ENCODE measurements at places on chromosomes 4 and X. TPM values are rescaled to one million over a fixed set of nuclear protein-coding genes. Genes with fewer than 3 reads are reported as not detected.
A peak's percentile ranks its signal among the peaks of the same experiment; 100 is the strongest.

- DNase-seq, result no peak
These were observed 487 bp downstream of the HMGB2 start for GRCh38 chr4:173333658-173334084.

- DNase-seq, result no peak
These were observed 174.5 kb downstream of the IL15 start for GRCh38 chr4:141810712-141811375.

DNA sequence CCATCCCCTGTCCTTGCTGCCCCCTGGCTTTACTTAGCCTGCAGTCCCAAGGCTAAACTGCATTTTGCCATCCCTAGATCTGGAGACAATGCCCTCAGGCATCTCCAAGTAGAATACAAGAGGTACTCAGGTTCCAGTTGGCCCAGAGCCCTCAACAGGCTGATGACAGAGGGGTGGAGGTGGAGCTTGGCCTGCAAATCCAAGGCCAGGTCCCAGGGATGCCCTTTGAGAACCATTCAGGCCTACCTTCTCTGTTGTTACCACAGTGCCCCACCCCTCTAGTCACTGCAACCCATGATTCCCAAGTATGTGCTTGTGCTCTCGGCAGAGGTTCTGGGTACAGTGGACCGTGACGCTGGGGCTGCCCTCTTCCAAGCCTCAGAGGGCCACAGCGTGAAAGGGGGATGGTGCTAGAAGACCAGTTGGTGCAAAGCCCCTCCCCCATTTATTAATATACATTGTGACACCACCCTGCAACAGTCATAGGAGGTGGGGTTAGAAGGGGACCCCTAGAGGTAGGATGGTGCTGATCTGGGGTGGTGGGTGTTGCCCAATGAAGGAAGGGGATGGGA is 6.4 kb upstream of the UBA1 start:
- no peak for DNase-seq

- DNase-seq, result no peak
These were observed 21.6 kb upstream of the RXFP1 start for GRCh38 chr4:158500054-158500453.

TSPAN6 gene
- total RNA-seq, result 53.5 TPM

DNA sequence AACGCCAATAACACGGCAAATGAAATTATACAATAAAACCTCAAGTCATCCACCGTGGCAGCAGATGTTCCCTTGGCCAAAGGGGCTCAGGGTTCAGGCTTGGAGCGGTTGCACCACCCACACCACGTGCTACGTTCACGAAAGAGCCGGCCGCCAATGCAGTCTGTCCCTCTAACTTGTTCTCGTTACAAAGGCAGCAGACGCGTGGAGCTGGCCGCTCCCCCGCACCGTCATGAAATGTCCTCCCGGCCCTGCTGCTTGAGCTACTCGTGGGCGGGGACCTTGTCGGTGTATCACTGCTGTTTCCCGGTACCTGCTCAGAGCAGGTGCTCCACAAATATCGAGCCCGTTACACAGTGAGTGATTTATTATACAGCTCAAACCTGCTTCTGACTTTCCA is 36.4 kb upstream of the MAN2B2 start:
- no peak for DNase-seq

- DNase-seq, result no peak
These were observed 450.1 kb upstream of the INTU start for GRCh38 chr4:127182687-127183086.

MEPE gene
- total RNA-seq, result not detected

EMCN gene
- not detected for total RNA-seq

DNA sequence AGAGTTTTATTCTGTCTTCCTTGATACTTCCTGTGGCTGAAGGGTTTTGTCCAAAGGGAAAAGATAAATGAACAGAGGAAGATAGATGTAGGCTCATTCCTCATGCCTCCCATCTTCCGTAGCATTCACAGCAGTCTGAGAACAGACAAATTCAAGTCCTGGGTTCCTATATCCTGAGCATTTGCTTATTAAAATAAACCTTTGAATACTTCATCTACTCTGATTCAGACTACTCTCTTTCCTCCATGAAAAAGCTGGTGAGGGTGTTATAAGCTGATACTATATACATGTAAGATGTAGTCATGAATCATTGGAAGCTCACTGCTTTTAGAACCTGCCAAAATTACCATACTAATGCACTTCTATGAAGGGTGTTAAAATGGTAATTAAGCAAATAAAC is 61.2 kb downstream of the GAB1 start:
- no peak for DNase-seq

DNA sequence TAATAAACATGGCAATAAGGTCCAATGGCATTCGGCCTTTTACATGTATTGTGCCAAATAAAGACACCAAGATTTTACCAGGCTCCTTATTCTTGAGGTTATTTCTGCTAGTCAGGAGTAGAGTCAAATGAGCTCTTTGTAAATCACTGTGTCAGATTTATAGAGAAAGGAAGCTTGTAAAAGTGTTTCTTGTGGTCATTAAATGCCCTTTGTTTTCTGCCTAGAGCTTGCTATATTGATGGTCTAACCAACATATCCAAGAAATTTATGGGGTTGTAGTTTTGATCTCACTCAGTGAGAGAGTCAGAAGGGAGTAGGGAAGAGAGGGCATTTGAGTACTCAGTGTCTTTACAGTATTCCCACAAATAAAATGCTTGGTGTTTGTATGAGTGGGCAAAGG is 86.2 kb upstream of the FRMPD4 start:
- no peak for DNase-seq

- no peak for DNase-seq
These were observed 10.9 kb upstream of the PCDH18 start for GRCh38 chr4:137543198-137543597.

SLC34A2 gene
- not detected for total RNA-seq

FDCSP gene
- total RNA-seq, result 0.45 TPM

GRCh38 chr4:53854991-53855568 is 209.3 kb downstream of the CHIC2 start:
- DNase-seq, result no peak

CCNA2 gene
- total RNA-seq, result 119 TPM

DNA sequence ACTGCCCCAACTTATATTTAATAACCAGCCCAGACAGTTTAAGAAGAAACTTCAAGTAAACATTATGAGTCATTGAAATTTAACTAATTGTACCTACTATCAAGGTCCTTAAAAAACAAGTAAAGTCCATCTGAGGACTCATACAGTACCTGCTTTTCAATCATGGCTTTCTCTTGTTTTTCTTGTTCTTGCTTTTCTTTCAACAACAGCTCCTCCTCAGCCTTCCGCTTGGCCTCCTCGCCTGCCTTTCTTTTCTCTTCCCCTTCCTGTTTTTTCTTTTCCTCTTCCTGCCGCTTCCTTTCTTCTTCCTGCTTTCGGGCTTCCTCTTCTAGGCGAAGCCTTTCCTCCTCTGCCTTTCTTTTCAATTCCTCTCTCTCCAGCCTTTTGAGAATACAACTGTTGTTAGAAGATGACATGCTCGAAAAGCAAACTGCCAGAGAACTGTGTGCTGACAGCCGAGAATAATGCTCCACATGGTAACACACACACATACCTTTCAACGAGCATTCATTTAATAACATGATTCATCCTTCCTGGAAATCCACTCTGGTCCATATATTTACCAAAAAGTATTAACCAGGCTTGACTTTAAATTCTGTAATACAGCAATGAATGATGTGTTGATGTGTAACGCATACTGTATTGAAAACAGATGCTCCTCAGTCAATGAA is 25.2 kb upstream of the BCLAF3 start:
- DNase-seq, result no peak

DNA sequence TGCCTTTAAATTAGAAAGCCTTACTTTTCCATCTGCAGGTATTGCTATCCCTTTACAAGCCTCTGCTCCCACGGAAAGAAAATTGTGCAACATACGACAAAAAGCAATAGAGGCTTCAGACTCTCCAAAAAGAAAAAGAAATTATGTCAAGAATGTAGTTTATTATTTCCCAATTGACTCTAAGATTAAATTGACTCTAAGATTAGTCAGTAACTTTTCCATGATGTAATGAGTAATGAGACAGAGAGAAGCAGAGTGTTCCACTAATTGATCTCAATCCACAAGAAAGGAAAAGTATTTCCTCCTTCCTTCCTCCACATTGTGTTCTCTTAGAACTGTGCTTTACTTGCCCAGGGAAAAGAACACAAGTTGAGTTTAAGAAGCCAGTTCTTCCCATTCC is 345.7 kb upstream of the HS3ST1 start:
- no peak for DNase-seq

DNA sequence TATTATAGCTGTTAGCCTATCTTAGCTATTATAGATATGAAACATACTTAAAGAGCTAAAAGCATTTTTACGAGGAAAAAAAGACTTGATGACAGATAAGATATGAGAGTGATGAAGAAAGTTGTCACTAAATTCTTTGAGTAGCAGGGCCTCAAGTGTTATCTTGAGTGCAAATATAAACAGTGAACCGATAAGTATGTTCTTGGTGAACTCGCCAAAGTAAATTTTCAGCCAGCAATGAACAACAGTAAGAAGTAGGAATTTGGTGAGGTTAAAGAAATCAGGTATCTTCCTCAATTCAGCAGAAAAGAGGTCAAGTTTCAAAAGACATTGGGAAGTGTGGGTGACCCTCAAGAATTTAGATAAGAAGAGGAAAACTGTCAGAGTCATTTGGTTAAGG is 471.8 kb upstream of the FTHL17 start:
- no peak for DNase-seq

PRRG1 gene
- total RNA-seq, result 14.5 TPM

DNA sequence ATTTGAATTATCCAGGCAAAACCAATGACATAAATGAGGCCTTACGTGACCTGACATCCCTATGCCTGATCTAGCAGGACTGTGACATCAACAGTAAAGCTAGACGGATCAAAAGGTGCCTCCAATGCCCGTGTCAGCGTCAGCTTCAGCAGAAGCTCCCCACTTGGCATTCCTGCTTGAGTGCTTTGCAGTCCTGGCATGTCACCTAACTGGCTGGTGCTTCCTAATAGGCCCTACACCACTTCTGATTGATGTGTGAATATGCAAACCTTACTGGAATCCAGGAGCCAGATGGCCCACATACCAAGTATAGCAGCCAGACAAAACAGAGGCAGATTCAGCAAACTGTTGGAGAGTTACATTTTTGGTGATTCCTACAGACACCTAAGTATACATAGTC is 224.2 kb downstream of the DMD start:
- DNase-seq, result no peak

UGT2B17 gene
- total RNA-seq, result not detected

GRCh38 chrX:623599-624315 is 6.8 kb upstream of the SHOX start:
- no peak for DNase-seq

GAGE12E gene
- not detected for total RNA-seq

GRCh38 chr4:124505211-124505610 is 207.3 kb downstream of the ANKRD50 start:
- no peak for DNase-seq

DNA sequence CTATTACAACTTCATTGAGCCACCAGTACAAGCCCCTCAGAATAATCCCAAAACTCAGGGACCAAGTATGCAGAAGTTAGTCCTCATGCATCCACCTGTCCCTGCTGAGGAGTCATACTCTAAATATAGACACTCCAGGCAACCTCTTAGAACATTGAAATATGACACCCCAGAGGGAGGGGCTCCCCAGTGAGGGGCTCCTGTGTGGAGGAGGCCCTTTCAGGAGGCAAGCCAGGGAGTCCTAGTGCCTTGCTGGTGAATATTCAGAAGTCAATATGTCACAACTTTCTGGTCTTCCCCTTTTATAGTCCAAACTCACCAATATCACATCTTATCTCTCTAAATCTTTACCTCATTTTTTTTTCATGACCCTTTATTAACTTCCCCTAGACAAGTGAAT is 1.6 kb upstream of the ARMCX6 start:
- peak; percentile 27 for DNase-seq

- DNase-seq, result no peak
These were observed 159.2 kb downstream of the SPRY1 start for GRCh38 chr4:123555807-123556273.

DNA sequence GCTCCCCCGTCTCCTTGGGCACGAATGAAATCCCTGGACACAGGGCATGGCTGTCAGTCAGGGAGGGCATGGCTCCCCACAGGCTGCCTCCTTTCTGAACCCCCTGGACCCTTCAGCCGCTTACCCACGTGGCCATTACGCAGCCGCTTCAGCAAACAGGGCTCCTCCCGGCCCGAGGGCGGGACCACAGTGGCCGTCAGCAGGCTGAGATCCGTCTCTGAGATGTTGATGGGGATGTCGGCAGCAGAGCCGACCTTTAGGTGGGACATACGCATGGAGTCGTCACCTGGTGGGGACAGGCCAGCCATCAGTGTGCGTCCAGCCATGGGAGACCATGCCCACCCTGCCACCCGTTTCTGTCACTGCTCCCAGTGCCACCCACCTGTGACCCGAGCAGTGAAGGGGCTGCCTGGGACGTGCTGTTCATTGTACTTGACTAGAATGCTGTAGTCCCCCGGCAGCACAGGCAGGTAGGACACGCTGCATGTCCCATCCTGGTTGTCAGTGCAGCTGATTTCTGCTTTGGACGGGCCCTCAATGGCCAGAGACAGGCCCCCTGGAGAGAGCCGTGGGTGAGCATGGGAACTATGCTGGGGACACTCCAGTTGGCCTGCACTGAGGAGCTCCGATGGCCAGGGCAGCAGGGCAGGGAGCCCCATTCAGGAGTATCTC is 21.1 kb downstream of the FLNA start:
- DNase-seq, result no peak

DNA sequence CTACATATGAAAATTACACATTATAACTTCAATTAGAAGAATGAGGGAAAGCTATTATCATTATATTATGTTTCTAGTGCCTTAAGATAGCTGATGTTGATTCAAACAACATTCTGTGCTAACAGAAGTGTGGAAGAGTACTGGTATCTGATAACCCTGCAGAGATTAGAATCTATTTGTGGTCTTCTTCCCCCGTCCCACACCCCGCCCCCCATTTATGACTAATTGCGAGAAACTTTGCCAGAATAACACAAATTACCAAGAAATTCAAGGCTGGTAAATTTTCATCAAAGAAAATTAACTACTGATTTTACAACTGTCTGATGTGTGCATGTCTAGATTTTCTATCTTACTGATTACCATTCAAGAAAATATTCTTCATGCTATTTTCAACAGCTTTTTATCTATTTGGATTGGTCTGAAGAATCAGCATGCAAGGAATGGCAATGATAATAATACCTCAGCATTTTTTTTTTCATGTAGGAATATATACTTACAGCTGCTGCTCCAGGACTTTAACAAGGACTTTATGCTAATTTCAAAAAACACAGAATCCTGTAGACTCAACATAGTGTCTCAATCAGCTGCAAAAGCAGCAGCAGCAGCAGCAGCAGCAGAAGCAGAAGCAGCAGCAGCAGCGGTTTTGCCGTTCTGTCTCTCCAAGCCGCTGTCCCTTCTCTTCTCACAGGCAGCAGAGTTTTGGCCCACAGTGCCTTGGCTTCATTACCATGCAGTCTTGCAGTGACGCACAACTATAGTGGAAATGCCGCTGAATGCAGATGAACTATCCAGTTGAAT is 126.7 kb downstream of the FRYL start:
- peak; percentile 27 for DNase-seq

GRCh38 chrX:149641835-149642234 is 10.2 kb upstream of the TMEM185A start:
- DNase-seq, result no peak

SMR3A gene
- total RNA-seq, result not detected

GRCh38 chr4:31662951-31663350 is 942.8 kb downstream of the PCDH7 start:
- no peak for DNase-seq

Measured in H4 (cell line).